Right renal pelvis (tissue), 4 donors: ENCODE measurements at places on chromosomes 5 and 9. TPM values are rescaled to one million over a fixed set of nuclear protein-coding genes. Genes with fewer than 3 reads are reported as not detected.
A peak's percentile ranks its signal among the peaks of the same experiment; 100 is the strongest.

CDKN2B gene
- polyA plus RNA-seq: 0.36 TPM

TSSK1B gene
- polyA plus RNA-seq: 0.10 TPM

DNA sequence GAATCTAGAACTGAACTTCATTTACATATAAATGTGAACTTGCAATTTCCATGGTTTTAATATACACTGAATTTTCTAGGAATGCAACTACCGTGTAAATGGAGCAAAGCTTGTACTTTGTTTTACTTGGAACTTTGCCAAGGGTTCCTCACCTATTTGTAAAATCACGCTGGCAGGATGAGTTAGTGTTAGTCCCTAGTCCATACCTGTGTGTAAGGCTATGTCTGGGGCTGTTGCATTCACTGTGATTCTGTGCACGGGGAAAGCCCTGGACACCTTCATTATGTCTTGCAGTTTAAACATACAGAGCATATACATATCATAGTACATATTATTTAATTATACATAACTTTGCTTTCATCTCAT lies 119.9 kb downstream of the PAX5 start:
- DNase-seq: no peak

- no peak for DNase-seq
These were observed 3.6 kb upstream of the NR5A1 start for GRCh38 chr9:124510650-124511425.

DNA sequence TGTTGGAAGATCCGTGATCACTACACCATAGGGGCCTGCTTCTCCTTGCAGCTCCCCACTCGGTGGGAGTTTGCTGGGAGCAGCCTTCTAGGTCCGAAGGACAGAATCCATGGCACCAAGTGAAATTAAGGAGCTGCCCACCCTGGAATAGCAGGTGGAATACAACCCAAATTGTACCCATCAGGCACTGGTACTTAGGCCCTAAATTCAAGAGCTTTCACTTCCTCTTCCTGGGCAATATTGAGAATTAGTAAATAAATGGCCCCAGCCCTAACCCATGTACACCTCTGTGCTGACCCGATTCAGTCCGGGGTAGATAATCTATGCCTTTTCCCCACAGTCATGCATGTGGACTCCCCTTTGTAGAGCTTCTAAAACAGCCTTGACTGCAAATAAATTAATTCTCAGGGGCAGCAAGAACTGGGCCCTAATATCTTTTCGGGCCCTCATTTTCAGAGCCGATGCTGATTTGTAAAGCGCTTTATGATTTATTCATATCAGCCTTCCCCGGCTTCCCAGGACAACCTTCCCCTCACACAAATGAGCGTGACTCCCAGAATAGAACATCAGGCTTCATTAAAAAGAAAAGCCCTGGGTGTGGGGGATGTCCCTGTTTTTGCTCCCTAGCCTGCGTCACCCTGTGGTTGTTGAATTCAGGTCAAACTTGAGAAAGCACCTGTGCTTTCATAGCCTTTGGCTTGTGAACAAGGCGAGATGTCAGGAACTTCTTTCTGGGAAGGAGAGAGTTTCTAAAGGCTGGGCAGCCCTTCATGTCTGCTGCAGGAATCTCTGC lies 126.1 kb upstream of the TBC1D2 start:
- DNase-seq: no peak

- no peak for DNase-seq
These were observed 47.5 kb downstream of the DBH start for GRCh38 chr9:133683586-133684120.

DNA sequence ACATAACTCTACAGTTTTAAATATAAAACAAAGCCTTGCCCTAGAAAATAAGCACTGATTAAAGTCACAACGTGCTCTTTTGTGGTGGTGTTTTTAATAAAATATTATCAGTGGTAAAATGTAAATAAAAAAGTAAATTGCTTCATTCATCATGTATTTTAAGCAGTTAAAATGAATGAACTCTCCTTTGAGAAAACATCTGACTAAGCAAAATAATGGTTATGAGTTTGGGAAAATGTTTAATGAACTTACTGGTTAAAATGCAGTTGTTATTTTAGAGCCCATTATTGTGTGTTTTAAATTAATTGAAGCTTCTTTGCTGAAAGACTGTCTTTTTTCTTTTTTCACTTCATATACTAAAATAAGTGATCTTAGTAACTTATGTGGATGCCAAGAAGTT lies 1007.5 kb upstream of the ARRDC3 start:
- no peak for DNase-seq

DNA sequence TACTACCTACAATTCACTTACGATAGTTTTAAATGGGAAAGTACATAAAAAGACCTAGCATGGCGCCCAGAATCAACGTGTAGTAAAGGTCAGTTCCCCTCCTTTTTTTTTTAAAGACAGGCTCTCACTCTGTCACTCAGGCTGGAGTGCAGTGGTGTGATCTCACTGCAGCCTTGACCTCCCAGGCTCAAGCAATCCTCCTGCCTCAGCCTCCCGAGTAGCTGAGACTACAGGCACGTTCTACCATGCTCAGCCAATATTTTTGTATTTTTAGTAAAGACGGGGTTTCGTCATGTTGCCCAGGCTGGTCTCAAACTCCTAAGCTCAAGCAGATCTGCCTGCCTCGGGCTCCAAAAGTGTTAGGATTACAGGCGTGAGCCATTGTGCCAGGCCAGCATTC lies 40.7 kb upstream of the MTMR12 start:
- DNase-seq: no peak

DNA sequence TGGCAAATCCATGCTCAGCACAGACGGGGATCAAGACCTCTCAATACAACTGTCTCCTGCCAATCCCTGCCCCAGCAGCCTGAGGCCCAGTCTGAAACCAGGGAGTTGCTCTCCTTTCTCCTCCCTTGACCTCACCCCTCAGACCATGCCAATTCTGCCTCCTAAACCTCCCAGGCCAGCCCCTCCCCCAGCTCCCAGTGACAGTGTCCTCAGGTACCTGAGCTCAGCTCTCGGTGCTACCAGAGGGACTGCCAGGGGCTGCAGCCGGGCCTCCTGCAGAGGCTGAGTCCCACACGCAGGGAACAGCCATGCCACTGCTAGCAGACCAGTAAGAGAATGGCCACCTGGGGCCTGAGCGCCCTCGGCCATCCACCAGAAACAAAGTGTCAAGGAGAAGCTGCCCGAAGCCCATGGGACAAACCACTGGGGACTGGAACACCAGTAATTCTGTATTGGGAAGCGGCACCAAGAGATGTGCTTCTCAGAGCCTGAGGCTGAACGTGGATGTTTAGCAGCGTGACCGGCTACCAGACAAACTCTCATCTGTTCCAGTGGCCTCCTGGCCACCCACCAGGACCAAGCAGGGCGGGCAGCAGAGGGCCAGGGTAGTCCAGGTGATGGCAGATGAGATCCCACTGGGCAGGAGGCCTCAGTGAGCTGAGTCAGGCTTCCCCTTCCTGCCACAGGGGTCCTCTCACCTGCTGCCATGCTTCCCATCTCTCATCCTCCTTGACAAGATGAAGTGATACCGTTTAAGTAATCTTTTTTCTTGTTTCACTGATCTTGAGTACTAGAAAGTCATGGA lies 557 bp upstream of the IL3 start:
- DNase-seq: no peak

DNA sequence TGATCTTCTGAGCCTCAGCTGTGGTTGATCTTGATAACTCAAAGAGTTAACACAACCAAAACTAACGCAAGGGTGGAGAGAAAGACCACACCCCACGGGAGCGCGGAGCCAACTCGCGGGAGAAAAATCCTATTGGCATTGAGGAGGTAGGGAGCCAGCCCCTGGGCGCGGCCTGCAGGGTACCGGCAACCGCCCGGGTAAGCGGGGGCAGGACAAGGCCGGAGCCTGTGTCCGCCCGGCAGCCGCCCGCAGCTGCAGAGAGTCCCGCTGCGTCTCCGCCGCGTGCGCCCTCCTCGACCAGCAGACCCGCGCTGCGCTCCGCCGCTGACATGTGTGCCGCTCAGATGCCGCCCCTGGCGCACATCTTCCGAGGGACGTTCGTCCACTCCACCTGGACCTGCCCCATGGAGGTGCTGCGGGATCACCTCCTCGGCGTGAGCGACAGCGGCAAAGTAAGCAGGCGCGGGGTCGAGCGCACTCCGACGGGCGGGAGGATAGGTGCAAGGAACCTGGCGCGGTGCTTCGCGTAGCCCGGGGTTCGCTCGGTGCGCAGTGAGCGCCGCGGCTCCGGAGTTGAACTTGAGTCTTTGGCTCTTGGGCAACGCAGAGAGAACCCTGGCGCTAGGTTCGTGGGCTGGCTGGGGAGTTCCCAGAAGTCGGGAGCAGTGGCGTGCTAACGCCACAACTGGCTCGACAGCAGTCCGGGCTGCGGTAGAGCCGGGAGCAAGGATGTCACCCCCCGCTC lies at the start of gene GDA:
Gene GDA, plus strand, starts transcription at position 210 of the 745 bp plus-strand sequence. Its CDS starts 120 bp downstream, at position 330.
- DNase-seq: no peak

- no peak for DNase-seq
These were observed 812.0 kb downstream of the CDH18 start for GRCh38 chr5:19175776-19176570.

DNA sequence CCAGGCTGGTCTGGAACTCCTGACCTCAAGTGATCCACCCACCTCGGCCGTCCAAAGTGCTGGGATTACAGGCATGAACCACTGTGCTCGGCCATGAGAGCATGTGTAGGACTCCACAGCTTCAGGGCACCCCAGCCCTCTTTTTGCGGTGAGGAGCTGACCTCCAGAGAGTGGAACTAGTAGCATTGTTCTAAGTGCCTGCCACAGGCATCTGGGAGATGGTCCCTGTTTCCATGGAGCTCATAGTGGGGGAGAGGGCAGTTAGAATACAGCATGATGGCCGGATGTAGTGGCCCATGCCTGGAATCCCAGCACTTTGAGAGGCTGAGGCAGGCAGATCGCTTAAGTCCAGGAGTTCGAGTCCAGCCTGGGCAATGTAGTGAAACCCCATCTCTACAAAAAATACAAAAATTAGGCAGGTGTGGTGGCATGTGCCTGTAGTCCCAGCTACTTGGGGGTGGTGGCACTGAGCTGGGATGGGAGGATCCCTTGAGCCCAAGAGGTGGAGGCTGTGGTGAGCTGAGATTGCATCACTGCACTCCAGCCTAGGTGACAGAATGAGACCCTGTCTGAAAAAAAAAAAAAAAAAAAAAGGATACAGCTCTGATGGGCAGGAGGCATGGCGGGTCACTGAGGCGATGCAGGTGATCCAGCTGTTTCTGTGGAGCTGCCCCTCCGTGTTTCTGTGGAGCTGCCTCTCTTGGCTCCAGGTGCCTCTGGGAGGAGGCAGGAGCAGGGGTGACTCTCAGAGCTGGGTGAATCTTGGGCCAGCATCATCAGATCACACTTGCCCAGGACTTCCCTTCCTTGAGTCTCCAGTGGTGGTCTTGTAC lies 4.2 kb downstream of the ASS1 start:
- DNase-seq: no peak

GRCh38 chr5:77957516-77957915 lies 181.4 kb upstream of the TBCA start:
- DNase-seq: no peak

DNA sequence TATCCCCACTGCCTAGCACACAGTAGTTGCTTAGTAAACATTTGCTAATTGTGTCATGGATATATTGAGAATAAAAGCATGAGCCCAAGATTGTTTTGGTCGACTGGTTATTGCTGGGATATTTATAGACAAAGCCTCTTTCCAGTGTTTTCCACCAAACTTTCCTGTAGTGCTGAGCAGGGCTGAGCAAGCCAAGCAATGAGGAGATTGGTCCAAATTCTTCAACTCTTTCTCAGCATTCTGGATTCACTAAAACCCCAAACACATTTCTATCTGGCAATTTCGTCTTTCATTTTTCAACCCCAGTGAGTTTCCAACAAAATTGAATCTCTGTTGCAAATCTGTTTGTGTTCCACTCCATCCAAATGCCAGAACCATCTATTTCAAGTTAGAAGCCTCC lies 31.9 kb upstream of the TARS1 start:
- no peak for DNase-seq

- DNase-seq: no peak
These were observed 178.2 kb downstream of the ZDHHC21 start for GRCh38 chr9:14515049-14515448.

DNA sequence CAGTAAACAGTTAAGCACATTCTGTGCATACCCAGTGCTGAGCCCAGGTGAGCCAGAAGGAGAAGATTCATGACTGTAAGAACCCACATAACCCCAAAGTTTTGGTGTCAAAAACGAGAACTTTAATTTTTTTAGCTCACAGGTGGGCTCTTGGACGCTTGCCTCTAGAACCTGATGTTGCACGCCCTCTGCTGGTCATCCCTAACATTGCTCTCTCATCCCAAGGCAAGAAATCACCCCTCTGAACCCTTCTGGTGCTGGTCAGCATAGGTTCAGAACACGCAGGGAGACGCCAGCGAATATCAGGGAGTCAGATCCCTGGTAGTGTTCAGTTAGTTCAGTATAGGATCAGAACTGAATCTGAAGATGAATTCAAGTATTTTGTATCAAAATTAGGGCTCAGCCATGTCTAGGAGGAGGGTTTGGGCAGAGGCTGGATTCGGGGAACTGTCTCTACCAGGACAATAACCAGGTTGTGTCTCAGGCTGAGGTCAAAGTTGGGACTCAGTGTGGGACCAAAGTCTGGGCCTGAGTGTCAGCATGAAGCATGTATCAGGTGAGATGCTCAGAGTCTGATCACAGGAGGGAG lies 4.1 kb upstream of the DNAJB5 start:
- DNase-seq: no peak

DNA sequence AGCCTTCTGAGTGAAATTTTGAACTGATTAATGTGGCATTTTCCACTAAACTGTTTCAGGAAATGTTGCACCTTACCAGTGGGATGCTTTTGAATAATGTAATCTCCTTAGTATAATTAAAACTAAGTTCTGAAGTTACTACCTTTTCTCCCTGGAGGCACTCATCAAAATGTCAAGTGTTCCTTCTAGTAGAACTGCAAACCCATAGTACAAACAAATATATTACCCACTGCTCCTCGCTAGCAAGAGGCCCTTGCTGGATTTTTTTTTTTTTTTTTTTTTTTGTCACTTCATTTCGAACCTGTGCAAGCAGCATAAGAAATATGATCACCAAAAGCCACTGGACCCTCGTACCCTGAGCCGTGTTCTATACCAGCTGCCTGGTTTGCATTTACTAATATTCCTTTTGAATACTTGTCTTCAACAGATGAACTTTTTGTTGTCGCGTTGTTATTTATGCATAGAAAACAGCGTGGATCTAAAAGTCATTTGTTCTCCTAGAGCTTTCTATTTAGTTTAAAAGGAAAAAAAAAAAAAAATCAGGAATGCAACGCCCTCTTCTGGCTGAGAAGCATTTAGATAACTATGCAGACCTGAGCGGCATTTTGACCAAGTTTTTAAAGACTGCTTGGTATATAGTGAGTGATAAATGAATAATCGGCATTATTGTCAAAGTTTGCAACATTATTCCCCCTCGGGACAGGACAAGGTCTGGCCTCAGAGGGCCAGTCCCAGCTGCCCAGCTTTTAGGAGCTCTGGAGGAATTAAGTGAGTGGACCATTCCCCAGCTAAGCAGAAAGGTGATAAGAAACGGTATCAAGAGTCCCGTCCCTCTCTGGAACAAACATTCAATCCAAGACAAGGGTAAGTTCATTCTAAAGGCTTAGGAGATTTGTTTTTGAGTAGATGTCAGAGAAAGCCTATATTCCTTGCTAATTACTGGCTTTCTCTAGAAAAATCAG lies 162.5 kb upstream of the KIF2A start:
- DNase-seq: peak; percentile 30
